ENCODE measurements at places on chromosomes 3 and 15.

- DNase-seq: no peak
Observed at GRCh38 chr3:110343945-110344344, 727.7 kb upstream of the NECTIN3 start.

DNA sequence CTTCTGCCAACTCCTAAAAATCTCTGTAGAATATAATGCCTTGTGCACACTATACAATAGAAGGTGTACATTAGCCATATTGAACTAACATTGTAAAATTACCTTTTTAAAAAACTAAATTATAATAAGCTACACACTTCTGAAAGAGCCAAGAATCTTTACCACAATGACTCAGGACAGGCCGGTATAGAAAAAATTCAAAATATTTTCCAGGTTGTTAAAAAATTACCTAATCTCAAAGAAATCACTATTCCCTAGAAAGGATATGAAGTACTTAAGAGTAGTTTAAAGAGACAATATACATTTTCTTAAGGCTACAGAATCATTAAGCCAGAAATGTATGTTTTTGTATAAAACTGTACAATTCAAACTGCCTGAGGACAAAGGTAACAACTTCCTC, 48.5 kb downstream of the TJP1 start:
- no peak for DNase-seq

GRCh38 chr3:94524102-94524919, 461.4 kb downstream of the NSUN3 start:
- DNase-seq: no peak

DNA sequence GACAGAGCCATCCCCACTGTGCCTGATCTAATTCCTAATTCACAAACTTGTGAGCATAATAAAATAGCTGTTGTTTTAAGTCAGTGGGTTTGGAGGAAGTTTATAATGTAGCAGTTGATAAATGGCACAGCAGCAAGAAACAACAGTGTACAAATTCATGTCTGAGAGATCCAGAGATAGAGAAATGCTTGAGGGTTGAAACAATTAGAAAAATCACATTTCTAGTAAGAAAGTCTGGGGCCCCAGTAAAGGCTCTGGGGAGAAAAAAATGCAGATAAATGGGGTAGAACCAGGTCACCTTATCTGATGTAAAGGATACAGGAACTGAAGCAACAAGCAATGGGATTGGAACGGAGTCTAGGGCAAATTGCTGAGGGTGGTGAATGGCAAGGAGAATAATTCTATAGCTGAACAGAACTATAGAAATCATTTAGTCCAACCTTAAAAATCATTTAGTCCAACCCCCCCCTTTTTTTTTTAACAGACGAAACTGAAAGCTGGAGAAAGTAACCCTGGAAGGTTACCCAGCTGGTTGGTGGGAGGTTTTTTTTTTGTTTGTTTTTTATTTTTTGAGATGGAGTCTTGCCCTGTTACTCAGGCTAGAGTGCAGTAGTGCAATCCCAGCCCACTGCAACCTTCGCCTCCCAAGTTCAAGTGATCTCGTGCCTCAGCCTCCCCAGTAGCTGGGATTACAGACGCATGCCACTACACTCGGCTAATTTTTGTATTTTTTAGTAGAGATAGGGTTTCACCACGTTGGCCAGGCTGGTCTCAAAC, 14.3 kb upstream of the SHQ1 start:
- no peak for DNase-seq

- no peak for DNase-seq
Observed at GRCh38 chr3:179348325-179349013, 960 bp downstream of the MFN1 start.

- no peak for DNase-seq
Observed at GRCh38 chr3:40908612-40909011, 290.7 kb upstream of the CTNNB1 start.
